Germinal center (tissue), 1 donor: ENCODE measurements at places on chromosomes 5 and 9.

DNA sequence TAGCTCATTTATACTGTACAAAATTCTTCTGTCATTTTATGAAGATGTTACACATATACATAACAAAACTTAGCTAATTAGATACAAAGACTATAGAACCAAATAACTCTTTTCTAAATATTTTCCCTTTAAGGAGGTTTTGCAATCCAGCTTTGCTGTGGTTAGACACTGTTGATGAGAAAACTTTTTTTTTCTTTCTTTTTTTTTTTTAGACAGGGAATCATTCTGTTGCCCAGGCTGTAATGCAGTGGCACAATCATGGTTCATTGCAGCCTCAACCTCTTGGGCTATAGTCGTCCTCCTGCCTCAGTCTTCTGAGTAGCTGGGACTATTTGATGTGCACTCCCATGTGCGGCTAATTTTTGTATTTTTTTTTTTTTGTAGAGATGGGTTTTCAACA is 38.5 kb upstream of the CDKN2B start:
- no peak for DNase-seq

DNA sequence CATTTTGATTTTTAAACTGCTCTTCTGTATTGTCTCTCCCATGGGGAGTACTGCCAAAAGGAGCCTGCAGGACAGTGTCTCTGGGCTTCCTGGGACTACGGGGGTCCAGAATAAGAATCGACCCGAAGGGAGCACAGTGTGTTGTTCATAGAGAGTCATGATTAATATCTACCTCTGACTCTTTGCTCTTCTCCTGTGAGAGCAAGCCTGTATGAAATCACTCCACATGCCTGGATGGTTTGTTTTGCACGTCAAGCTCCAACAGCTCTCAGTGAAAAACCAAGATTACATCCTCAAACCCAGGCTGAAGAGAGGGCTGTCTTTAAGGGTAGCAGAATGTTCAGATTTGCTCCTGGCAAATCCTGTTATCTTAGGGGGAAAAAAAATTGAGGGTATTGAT is 1860.0 kb upstream of the WWC1 start:
- DNase-seq, result no peak

GRCh38 chr9:136023410-136024225 is 62.4 kb upstream of the UBAC1 start:
- no peak for DNase-seq

- no peak for DNase-seq
Observed at GRCh38 chr9:93904649-93905472, 50.3 kb downstream of the BARX1 start.

DNA sequence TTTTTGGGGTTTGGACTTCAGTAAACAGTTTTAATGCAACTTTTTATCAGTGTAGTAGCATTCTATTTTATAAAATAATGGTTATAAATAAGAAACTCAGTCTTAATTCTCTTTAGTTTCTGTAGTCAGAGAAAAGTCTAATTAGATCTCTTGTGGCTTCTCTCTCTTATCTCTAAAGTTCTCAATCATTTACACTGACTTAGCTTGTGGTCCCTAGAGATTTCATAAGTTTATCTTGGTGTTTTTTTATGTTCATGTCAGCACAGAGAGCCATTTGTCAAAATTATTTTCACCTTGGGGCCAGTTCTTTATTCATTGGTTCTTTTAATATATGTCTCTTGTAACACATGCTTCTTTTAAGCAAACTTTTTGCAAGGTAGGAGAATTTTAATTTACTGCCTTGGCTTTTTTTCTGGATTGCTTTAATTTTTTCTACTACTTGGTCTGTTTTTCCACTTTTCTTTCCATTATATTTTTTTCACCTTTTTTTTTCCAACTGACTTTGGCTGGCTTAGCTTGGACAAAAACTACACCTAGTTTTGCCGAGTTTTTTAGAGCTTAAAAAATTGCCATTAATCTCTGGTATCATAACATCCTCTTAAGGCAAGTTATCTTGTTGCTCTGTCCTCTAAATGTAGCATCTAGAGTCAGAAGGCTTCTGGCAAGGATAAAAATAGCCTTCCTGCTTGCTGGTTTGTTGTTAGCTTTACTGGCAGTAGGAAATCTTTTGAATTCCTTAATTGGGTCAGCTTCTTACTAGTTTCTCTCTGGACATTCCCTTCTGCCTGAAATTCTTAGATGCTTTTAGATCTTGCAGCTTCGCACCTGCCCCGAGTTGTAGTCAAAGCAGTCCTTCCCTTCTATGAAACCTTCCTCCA is 35.3 kb downstream of the CPEB4 start:
- DNase-seq, result no peak

GRCh38 chr9:72527801-72528195 is 6.4 kb downstream of the TMC1 start:
- no peak for DNase-seq

- no peak for DNase-seq
Observed at GRCh38 chr5:116658830-116659229, 84.2 kb upstream of the SEMA6A start.
